ENCODE measurements at places on chromosomes 2 and 18.

- DNase-seq: no peak
These were observed 157.2 kb downstream of the PTGR3 start for GRCh38 chr18:75051757-75052156.

DNA sequence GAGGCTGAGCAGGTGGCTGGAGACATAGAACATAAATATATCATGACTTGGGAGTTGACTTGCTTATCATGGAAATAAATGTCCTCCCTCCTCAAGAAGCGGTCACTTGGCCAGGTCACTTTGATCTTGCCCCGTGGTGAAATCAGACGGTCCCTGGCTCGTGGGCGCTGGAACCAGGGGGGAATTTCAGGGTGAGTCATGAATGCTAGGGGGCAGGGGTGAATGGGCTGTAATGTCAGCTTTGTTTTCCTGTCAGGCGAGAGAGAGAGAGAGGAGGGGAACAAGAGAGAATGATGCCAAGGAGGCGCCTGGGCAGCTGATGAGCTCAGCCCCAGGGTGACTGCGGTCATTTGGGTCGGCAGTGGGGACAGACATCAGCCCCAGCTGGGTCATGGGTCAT is 47.7 kb downstream of the RRM2 start:
- DNase-seq: no peak

DNA sequence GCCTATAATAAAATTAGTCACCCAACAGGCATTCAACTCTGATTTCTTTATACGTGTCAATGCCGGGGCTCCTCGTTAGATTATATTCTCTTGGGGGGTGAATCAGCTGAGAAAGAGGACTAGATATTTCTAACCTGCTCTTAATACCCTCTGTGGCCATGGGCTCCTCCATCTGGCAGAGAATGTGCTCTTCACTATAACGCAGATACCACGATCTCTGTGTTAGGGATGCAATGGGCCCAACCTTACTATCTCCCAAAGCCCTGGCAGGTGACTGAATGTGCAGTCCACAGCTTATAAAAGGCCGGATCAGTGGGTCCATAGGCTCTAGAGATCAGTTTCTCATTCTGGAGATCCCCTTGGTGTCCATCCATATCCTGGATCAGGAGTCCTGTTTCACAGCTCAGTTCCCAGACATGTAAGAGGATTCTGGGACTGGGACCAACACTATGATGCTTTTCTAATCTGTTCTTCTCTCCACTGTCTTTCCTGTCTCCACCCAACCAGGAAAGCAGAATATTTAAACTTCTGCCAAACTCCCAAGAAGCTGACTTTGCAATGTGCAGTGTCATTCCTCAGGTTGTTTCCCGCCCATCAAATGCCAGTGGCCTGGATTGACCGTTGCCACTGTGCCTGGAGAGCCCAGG is 71.4 kb upstream of the CELF4 start:
- DNase-seq: no peak

- no peak for DNase-seq
These were observed 3.8 kb downstream of the CD28 start for GRCh38 chr2:203710226-203710625.

DNA sequence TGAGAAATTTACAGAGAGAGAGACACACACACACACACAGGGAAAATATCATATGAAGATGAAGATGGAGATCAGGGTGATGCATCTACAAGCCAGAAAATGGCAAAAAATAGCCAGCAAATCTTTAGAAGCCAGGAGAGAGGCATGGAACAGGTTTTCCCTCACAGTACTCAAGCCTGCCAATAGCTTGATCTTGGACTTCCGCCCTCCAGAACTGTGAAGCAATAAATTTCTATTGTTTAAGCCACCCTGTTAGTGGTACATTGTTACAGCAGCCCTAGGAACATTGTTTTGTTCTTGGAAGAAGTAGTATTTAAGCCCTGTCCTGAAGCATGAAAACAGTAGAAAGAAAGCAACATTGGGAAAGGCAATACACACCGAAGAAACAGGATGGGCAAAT is 292.0 kb upstream of the LRP1B start:
- no peak for DNase-seq

DNA sequence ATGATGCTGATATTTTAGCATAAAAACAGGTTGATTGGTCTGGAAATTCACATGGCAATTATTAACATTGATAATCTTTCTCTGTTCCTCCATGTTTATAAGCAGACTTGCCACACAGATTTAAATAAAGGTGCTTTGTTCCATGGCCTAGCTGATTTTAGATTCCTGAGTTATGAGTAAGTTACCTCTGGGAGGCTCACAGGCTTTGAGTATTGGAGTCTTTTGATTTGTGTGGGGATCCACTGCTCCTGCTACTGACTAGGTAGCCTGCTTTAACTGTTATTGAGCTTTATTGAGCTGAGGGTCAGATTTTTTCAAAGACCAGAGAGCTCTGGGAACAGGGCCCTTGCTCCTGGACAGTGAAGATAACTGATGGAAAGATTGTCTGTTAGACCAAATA is 166.1 kb downstream of the ANKRD30B start:
- DNase-seq: no peak

GRCh38 chr2:113720167-113720566 is 36.3 kb downstream of the SLC35F5 start:
- peak; percentile 53 for DNase-seq

GRCh38 chr2:242011167-242011513 is 141.6 kb downstream of the RTP5 start:
- peak; percentile 24 for DNase-seq

DNA sequence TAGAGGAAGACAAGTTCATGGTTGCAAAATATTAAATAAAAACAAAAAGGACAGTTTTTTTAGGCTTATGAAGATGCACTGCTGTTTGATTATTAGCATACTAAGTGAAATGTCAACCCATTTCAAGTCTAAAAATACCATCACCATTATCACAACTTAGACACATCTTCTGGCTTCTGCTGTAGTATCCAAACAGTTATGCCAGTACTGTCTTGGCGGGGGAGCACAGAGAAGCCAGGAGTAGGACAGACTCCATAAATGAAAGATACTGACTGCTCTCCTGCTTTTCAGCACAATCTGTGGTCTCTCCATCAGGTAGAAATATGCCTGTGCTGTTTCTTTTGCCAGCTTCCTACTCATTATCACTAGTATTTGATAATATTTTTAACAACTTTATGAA is 179.2 kb upstream of the DSEL start:
- no peak for DNase-seq

GRCh38 chr2:64192125-64192479 is 47.9 kb upstream of the PELI1 start:
- DNase-seq: peak; percentile 35

DNA sequence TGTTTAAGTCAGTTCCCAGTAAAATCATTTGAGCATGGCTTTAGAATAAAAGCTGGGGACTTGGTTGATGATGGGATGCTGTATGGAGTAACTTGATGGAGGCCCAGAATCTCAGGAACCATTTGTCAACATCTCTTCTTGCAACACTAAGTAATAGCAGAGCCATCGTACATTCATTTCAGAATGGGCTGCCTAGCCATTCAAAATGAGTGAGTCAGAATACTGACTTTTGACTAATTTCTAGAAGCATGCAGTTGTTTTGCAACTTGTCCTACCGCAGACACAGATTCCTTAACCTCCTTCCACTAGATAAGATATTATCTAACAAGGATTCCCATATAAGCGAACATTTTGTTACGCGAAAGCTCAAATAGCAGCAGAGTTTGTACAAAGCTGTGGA is 229.5 kb downstream of the CNTNAP5 start:
- DNase-seq: no peak

DNA sequence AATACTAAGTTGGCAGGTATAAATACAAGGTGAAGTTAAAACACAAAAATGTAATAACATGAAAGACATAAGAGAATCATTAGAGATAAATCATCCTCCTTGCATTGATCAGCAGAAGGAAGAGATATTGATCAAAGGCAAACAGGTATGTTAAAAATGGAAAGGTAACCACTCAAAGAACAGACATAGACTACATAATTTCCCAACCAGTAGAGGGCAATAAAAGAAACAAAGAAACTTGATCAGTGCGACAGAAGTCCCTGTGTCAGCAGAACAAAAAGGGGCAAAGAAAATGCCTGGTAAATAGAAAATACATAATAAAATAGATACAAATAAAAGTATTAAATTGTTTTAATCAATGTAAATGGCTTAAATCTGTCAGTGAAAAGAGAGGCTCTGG is 53.6 kb downstream of the FAM228A start:
- peak; percentile 53 for DNase-seq

DNA sequence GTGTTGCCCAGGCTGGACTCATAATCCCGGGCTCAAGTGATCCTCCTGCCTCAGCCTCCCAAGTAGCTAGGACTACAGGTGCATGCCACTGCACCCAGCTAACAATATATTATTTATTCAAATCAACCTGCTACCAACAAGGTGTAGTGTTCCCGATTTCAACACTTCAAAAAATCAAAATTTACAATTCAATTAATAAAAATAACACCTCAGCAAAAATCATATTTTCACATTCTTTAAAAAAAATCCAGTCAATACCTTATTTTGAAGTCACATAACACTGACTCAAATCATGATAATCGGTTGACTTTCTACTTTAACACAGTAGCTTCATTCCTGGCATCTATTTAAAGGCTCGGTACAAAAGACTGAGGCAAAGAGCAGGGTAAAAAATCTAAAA is 7.2 kb downstream of the GPR75 start:
- DNase-seq: no peak

DNA sequence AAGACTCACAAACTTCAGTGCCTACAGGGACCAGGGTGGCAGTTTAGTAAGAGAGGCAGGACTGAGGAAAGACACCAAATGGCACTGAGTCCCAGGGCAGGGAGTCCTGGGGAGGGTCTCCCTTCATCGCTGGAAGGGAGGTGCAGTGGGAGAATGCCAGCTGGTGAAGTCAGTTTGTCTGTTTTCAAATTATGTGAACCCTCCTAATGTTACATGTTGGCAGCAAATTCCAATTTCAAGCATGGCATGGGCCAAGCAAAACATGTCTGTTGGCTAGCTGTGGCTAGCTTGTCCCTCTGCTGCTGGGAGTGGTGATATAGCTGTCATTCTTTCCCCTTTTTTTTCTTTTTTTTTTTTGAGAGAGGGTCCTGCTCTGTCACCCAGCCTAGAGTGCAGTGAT is 55.9 kb upstream of the HAAO start:
- DNase-seq: no peak

DNA sequence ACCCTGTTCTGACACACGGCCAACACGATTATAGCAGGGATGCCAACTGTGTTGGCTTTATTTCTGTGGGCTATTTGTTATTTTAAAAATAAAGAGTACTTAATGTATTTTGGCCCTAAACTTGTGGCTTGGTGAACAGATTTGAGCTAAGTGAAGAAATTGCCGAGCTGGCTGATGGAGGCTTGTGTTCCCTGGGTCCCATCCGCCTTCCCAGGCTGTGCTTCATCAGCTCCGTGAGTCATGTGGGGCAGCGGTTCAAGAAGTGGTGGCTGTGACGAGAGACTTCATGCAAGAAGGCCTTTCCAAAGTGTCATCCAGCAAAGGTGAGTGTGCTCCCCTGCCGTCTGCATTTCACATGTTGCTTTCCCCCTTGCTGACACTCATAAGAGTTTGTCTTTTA is 73.6 kb upstream of the NCK2 start:
- no peak for DNase-seq

GRCh38 chr2:114421781-114422180 is 20.7 kb upstream of the DPP10 start:
- no peak for DNase-seq

DNA sequence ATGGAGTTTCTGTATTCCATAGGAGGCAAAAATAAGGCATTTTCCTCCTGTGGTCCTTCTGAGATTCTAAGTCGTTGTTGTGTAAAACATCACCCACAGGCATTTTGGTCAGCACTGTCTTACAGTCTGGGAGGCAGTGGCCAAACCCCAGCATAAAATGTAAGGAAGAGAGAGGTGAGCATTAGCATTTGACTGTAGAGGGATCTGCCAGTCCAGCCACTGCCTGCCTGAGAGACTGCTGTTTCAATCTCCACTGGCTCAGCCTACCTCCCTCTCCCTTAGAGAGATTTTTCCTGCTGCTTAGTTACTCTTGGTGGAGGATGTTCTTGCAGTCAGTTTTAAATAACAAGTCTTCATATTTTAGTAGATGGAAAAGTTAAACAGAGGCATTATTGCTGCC is 77.0 kb downstream of the ARHGEF33 start:
- DNase-seq: no peak

- peak; percentile 41 for DNase-seq
These were observed 46.3 kb downstream of the TANK start for GRCh38 chr2:161206471-161207032.

DNA sequence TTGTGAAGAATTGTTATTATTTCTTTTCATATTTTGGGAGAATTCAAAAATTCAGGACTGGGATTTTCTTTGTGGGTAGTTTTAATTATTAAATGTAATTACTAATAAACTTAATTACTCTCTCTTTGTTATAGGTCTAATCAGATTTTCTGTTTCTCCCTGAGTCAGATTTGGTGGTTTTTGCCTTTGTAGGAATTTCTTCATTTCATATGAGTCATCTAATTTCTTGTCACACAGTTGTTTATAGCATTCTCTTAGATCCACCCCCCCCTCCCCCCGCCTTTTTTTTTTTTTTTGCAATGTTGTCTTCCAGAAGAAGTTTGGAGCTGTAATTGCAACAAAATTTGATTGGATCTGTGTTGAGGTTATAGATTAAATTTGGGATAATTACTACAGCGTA is 26.0 kb upstream of the GALR1 start:
- no peak for DNase-seq

DNA sequence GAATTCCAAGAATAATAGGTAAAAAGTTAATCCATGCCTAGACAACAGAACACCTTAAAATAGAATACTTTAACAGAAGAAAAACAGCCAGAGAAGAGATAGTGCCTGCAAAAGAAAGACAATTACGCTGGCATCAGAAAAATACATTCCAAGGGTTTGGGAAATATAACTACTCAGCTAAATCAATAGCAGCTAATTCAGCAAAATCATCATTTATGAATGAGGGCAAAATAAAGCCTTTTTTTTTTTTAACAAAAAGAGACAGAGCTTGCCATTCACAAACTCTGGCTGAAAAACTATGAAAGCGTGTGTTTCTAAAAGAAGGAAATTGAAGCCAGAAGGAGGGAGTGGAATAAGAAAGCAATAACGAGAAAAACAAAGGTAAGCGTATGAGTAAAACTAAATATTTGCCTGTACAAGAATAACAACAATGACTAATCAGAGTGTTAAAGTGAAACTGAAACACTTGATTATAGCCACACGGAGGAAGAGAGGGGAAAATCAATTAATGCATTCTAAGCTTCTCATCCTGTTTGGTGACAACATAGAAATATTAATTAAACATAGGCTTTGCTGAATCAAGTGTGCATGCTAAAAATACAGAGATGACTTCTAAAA is 90.2 kb downstream of the EHD3 start:
- peak; percentile 23 for DNase-seq

DNA sequence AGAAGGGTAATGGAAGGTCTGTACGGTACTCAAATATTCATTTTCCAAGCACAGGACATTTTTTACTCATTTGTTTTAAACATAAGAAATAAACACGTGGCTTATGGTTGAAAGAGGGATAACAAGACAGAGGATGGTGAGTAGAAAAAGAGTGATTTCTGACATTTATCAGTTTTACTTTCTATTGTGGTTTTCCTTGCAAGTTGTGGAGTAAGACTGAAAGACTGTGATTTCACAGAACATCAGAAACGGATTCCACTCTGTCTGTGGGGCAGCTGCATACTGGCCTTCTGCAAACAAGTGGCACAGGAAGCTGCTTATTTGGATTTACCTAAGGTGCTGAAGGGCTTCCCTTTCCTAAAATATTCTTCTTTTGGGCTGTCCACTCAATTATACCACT is 122.2 kb upstream of the ITGB6 start:
- DNase-seq: no peak
